CD4-positive, alpha-beta T cell treated with Interferon gamma for 1 hour (primary cell): ENCODE measurements at places on chromosomes 4 and X.

DNA sequence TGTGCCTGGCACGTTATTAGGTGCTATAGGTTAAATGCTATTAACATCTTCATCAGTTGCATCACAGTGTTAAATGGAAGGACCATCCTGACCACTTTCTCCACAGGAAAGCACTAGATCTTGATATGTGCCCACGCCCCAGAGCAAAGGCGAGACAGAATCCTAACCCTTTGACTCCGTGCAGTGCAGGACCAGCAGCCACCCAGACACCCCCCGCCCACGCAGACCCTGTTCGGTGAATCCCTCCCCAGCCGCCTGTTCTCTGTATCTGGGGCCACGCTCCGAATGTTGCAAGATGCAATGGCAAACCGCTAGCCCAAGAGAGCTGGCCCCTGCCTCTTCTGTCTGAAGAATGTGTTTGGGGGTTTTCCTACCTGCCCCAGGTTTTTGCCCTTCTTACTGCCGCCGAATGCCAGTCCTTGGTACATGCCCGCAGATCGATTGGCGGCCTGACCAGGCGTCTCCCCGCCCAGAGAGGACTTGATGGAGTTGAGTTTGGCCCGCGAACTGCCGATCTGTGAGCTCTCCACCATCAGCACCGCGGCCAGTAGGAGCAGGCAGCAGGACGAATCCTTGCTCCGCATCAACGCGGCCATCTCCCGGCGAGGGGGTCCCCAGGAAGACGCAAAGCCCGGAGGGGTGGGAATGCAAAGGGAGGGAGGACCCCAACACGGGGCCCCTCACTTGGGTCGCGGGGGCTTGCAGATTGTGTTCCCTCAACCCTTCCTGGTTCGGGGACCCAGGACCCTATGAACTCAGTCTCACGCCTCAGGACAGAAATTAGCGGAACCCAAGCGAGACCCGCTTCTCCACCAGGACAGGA is 906 bp downstream of the DKK2 start:
- DNase-seq = no peak

DNA sequence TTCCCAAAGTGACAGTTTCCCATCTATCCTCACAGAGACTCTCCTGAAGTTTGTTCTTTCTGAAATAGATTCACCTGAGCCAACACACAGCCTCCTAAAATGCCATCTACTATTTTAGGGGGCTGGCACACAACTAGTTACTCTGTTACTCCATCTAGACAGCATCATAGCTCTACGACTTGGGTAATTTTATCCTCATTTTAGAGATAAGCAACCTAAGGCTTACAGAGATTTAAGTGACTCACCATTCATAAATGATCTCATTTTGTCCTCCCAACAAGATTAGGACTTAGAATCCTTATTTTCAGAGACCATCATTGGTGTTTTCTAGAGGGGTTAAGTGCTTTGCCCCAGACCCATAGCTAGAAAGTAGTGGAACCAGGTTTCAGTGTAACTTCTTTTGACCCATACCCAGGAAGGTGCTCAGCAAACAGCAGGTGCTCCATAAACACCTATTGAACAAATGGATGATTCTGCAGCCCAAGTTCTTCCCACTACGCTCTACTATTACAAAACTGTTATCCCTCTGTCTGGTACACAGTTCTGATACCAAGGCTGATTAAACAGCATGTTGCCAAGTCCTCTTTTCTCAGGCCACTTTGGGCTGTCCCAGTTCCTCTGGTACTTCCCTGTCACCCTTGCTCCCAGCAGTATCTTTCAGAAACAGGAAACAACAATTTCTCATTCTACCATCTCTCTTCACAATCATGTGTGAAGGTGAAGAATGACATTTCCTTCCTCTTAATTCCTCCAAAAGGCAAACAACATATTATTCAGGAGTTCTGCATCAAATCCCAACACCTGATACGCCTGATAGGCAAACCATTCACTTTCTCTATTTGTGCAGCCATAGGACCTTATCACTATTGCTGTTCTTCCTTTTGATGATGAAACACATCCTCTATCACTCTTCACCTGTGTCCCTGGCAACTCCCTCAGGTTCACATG is 304.7 kb upstream of the TAPT1 start:
- DNase-seq = no peak

DNA sequence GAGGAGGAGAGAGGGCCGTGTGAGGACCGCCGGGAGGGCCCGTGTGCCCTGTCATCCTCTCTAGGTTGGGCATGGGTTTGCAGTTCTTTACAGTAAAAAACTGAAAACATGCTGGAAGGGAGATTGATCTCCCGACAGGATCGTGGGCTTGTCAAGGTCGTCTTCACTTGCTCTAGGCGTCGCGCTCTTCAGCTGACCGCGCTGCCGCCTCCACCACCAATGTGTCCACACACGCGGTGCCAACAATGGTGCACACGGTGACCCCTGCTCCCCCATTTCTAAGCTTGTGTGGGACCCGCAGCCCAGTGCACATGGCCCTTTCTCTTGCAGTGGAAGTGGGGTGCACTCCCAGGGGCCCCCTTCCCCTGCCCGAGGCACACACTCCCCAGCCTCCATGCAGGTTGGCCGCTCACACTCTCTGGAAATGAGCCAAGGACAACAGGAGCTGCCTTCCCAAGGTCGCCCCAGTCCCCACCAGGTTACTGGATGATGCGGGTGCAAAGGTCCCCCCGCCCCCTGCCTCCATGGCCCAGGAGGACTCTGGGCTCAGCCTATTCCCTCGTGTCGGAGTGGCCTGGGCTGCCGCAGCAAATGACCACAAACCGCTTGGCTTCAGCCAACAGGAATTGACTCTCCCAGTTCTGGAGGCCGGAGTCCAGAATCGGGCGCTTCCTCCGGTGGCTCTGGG is 1.7 kb upstream of the ZFP92 start:
- no peak for DNase-seq

GRCh38 chr4:40682290-40683101 is 52.8 kb upstream of the RBM47 start:
- peak; percentile 8 for DNase-seq

- no peak for DNase-seq
These were observed 14.9 kb downstream of the IRF2 start for GRCh38 chr4:184459413-184459812.

GRCh38 chr4:9999956-10000561 is 21.2 kb downstream of the SLC2A9 start:
- DNase-seq = no peak

DNA sequence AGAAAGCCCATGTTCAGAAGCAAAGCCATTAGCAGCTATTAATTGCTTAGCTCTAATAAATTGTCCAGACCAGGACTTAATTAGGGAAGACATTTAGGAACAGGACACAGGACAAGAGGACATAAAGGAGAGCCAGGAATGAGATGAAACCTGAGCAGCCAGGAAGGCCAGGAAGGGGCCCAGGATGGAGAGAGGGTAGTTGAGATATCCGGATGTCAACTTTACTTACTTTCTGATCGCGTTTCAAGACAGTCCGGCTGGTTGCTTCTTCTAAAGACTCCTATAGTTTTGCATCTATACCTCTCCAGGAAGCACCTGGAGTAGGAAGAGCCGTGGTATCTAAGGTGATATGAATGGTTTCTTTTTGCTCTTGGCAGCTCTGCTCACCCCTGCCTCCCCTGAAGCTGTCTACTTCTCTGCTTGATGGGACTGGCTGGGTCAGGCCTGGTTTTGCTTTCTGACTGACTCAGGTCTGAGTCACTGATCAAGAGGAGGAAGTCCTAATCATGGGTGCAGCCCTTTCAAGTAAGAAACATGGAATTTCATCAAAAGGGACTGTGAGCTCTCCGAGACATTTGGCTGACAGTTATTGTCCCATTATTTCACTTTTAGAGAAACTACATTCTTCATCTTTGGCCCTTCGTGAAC is 733.3 kb downstream of the RPA4 start:
- peak; percentile 3 for DNase-seq
